ENCODE measurements at places on chromosomes 11 and 22.

GRCh38 chr11:106827687-106828086, 190.6 kb downstream of the GUCY1A2 start:
- no peak for DNase-seq

GRCh38 chr11:62352355-62353336, 15.4 kb downstream of the ASRGL1 start:
- DNase-seq = no peak

GRCh38 chr22:23072911-23073491, 2.7 kb downstream of the GNAZ start:
- no peak for DNase-seq

DNA sequence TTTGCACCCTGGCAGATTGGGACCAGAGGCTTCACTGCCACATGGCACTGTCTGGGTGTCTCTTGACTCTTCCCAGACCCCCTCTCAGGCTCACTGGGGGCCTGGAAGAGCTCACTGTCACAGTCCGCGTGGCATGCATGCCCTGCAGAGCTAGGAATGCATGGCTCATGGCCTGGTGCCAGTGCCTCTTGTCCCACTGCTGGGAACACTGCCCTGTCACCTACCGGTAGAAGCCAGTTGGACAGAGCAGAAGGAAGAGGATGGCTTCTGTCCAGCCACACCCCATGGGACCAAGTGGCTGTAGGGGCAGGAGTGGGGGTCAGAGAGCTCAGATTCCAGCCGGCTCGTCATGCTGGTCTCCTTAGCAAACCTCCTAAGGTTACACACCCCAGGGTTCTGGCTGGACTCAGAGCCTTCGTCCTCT, 29.7 kb downstream of the MB start:
- DNase-seq = no peak

GRCh38 chr11:102320188-102320587, 2.9 kb downstream of the BIRC3 start:
- DNase-seq = no peak

DNA sequence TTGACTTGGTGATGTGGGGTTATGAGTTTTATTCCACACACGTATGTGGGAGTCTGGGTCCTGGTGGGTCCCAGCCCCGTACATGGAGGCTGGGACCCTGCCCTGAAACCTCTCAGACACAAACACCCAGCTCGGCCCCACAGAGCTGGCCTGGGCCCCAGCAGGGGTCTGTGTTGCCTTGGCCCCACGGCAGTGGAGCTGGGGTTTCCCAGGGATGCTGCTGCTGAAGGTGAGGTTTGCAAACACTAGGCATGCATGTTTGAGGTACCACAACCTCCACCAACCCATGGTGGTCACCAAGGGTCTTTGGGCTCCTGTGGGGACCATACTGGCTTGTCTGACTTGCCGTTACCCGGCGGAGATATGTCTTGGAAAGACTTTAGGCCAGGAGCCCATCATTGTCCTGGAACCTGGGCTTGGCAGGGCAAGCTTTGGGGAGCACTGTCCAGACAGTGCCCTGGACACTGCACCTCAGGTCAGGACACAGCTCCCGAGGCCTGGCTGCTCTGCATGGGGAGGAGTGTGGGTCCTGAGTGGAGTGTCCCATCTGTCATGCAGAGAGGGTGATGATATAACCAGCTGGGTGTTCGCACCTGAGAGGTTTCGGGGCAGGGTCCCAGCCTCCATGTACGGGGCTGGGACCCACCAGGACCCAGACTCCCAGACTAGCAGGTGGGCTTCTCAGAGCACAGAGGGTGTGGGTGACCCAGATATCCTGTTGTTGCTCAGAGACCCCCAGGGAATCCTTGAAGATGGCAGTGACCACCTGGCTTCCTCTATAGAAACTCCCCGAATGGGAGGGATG, 63.3 kb downstream of the KCNQ1 start:
- DNase-seq = no peak

- DNase-seq = no peak
Measured at GRCh38 chr11:66967670-66968425, 7.3 kb upstream of the C11orf86 start.

GRCh38 chr11:64609436-64610047, 18.5 kb downstream of the SLC22A12 start:
- no peak for DNase-seq

GRCh38 chr11:112177589-112177988, 2.3 kb downstream of the BCO2 start:
- DNase-seq = no peak

DNA sequence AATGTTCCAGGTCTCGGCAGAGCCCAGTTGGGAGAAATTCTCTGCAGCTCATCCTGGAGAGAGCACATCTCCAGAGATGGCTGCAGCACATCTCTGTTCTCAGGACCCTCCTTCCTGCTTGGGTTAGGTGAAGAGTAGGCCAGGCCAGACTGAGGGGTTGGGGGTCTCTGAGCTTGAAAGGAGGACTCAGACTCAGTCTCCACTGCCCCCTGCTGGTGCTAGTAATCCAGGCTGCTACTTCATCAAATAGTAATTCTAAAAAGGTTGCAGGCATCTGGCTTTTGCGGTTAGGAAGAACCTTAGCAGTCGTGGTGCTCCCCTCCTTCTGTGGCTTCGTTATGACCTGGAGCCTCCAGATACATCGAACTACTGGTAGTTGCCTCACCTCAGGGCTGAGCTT, 9.7 kb downstream of the TUB start:
- DNase-seq = no peak

DNA sequence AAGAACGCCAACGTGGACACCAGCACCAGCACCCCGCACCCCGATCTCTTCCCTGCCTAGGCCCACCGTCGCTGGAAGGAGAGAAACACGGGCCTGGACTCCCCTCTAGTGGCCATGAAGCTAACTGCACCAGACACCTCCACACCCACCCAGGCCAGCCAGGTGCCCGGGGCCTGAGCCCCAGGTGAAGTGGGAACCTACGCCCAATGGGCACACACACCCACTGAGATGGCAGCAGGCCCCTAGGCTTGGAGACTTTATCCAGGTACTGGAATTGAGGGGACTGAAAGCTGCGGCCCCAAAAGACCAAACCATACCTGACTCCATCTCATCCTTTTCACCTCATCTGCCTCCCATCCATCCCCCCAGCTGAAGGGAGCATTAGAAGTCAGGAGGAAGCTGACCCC, 81.0 kb downstream of the BUD13 start:
- no peak for DNase-seq

- DNase-seq = no peak
Measured at GRCh38 chr11:110249066-110249465, 47.3 kb downstream of the RDX start.

GRCh38 chr22:46829117-46829891, 66.9 kb downstream of the TBC1D22A start:
- DNase-seq = peak; percentile 68

DNA sequence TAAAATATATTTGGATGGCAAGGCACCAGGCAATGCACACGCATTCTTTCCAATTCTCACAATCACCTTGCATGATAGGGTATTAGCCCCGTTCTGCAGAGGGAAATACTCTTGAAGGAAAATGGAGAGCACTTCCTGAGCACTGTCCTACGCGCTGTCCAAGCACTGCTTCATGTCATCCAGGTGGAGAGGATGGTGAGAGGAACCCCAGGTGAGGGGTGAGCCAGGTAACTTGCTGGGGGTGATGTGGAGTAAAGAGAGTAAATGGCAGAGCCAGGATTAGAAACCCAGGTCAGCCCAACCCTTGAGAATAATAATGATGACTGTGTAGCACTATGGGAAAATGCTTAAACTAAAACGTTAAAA, 711 bp upstream of the PACSIN2 start:
- DNase-seq = no peak

DNA sequence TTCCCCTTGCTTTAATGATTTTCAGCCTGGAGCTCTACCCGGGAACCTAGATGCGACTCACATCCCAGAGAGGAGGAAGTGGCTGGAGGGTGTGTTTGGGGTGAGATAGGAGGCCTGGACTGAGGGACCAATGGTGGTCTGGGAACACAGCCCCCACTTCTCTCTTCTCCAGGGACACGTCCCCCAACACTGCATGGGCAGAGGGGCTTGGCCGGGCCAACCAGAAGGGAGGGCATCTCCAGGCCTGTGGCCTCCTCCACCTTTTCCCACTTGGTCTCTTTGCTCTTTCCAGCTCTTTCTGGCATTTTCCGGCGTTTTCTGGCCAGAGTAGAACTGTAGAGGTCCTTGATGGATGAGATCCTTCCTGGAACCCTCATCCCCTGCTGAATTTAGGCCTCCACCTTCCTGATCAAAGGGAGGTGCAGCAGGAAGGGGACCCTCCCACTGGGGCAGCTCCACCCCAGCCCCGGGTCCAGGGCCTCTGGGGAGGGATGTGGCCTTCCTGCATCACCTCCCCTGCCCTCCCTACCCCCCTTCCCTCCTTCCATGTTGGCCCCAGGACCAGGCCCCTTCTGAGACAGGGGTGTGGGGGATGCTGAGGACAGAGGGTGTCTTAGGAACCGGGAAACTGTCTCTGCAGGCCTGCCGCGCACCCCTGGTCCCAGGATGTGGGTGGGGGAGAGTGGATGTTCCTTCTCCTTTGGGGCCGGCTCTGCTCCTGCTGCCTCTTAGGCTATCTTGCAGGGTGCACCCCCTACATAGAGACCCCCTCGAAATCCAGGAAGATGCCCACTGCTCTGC, 24.4 kb downstream of the MRGPRG start:
- DNase-seq = no peak

DNA sequence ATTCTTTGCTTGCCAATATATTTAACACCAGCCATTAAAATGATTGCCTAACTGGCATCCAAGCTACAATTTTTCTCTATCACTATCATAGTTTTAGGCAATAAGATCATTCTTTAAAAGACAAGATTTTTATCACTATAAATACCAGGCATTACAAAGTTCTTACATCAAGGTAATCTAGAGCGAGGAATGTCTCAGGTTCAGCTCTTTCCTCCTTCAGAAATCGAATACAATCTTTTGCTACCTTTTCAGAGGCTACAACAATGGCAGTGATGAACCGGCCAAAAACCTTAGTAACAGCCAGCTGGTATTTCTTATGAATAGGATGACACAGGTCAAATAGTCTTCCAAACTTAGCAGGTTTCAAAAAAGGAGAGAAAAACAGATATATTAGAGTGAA, 23.9 kb downstream of the SMC1B start:
- DNase-seq = no peak

GRCh38 chr11:19164230-19164855, 37.4 kb downstream of the CSRP3 start:
- no peak for DNase-seq

- no peak for DNase-seq
Measured at GRCh38 chr22:20241579-20242392, 26.3 kb downstream of the RTN4R start.

Measured in non-pigmented ciliary epithelial cell (primary cell).